ENCODE measurements at places on chromosomes 2 and 18. TPM values are rescaled to one million over a fixed set of nuclear protein-coding genes. Genes with fewer than 3 reads are reported as not detected.

GRCh38 chr2:162282765-162283425 lies 35.6 kb downstream of the IFIH1 start:
- DNase-seq, result no peak

DNA sequence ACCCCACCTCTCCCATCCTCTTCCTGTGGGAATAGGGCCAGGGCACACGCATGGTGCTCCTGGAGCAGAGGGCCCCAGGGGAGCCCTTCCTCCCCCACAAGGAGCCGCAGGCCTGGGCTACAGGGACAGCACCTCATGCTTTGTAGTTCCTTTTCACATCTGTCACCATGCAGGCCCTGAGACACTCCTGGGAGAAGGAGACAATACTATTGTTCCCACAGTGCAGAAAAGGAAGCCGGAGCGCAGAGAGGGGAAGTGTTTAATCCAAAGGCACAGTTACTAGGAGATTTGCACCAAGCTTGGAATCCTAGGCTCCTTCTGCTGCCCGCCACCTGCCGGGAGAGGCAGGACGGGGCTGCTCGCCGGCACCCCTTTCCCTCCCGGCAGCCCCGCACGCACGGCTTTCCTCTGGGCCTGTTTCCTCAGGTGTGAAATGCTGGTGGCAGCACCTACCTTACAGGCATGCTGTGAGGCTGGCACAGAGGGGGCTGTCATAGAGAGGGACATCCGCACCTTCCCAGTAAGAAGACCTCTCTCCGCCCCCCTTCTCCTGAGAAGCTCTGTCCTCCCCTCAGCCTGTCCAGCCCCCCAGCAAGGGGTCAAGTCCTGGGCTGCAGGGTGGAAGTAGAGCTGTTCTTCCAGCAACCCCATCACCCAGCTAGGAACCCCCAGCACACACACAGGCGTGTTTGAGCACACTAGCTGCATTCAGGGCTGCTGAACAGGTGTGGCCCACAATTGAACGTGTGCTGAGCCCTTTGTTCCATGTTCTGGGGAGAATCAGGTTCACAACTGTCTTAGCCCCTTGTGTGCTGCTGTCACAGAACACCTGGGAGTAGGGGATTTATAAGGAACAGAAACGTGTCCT lies 62.6 kb downstream of the SMAD7 start:
- no peak for DNase-seq

- DNase-seq, result peak; percentile 33
These were observed 31.7 kb upstream of the ASAP2 start for GRCh38 chr2:9174771-9175437.

DNA sequence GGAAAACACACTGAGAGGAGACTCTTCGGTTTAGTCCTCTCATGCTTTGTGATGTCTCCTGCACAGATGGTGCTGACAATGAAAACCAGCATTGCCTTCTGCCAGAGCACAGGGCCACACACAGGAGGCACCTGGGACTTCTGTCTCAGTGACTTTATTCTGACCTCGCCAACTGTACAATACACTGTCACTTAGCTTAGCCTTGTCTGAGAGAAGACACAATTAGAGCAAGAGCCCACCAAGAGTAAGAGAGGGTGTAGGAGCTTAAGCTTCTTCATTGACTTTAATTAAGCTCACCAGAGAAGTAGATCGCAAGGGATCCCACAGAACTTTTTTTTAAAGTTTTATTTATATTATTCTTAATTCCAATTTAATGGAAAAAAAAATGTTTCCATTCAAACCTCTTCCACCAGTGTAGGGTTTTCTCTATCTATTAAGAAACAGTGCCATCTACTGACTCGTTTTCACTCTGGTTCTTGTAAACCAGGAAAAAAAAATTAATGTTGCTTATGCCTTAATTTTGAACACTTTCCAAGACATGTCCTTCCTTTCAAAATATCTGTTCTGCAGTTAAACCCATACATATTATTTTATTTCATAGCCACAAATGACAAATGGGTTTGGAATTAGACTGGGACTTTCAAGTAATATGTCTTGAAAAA lies 42.4 kb upstream of the DDX18 start:
- DNase-seq, result no peak

DNA sequence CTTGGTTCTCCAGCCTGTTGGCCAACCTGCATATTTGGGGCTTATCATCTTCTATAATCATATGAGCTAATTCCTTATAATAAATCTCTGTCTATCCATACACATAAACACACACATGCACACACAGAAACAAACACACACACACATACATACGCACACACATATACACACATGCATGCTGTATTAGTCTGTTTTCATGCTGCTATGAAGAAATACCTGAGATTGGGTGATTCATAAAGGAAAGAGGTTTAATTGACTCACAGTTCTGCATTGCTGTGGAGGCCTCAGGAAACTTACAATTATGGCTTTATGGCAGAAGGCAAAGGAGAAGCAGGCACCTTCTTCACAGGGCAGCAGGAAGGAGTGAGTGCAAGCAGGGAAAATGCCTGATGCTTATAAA lies 707.4 kb upstream of the CDH2 start:
- no peak for DNase-seq

DNA sequence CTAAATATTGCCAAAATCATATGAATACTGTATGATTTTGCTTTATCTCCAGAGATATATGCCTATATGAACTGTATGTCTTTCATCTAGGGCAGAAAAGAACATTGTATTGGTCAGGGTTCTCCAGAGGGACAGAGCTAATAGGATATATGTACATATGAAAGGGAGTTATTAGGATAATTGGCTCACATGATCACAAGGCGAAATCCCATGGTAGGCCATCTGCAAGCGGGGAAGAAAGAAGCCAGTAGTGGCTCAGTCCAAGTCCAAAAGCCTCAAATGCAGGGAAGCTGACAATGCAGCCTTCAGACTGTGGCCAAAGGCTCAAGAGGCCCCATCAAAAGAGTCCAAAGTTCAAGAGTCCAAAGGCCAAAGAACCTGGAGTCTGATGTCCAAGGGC lies 209.9 kb downstream of the RNF144A start:
- DNase-seq, result no peak

DNA sequence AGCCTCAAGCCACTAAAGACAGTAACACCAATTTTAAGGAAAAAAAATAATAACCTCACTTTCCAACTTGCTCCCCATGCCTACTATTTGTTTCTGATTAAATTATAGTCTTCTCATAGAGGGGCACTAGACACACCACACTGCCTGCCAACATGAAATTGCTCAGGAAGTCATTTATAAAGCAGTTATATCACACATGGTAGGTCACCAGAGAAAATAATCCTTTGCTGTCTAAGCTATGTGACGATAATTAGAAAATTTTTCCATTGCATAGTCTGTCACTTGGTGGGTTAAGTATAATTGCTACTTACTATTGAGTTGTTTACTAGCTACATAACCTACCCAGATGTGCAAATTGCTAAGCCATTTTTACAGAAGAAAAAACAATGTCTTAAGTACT lies 85.2 kb downstream of the INO80D start:
- DNase-seq, result no peak

DNA sequence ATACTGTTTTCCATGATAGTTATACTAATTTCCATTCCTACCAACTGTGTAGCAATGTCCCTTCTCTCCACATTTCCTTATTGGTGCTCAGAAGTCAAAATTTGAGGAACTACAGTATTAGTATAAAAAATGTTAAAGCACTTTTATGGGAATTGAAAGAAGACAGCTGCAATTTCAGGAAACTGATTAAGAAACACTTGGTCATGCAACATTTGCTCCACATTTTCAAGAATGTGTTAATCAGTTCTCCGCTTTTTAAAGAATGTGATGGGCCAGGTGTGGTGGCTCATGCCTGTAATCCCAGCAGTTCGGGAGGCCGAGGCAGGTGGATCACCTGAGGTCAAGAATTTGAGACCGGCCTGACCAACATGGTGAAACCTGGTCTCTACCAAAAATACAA lies 33.6 kb upstream of the MGAT4A start:
- DNase-seq, result no peak

DNA sequence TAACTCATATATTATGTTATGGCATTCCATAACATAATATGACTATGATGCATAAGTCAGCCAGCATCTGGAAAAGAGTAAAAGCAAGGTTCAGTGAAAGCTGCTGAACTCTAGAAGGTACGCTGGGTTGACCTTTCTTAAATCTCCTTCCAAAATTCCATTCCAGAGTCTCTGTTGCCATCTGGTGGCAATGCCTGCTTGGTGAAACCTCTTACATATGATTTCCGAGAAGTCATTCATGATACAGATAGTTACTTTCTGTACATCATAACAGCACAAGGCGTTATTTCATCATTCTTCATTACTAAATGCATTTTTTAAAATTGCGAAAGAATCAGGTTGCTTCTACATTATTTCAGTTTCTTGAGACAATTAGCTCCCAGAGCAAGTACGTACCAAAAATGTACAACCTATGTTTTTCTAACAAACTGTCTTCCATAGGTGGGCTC lies 7.0 kb upstream of the EPG5 start:
- peak; percentile 65 for DNase-seq

DNA sequence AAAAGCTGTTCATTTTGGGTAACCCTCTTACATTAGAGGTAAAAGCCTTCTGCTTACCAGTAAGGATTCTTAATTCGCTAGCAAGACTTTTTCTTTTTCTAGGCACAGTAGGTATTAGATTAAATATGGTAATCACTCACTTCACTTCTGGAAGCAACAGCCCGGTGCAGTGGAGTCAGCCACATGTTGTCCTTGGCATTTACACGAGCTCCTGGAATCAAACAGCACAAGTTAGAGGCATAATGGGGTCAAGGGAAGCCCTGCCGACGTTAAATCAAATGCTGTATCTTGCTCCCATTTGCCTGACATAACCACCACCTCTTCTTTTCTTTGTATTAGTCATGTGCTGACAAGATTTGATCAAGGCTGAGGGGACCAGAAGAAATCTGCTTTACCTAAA lies 174.1 kb downstream of the ANKRD44 start:
- no peak for DNase-seq

GRCh38 chr2:68643011-68643873 lies at the start of gene PROKR1:
TSS of gene PROKR1 (plus strand) at chr2:68643579. CDS start at chr2:68645822, 2,243 bp downstream.
- DNase-seq, result no peak

GRCh38 chr2:239721531-239721930 lies 303.6 kb downstream of the NDUFA10 start:
- no peak for DNase-seq

DNA sequence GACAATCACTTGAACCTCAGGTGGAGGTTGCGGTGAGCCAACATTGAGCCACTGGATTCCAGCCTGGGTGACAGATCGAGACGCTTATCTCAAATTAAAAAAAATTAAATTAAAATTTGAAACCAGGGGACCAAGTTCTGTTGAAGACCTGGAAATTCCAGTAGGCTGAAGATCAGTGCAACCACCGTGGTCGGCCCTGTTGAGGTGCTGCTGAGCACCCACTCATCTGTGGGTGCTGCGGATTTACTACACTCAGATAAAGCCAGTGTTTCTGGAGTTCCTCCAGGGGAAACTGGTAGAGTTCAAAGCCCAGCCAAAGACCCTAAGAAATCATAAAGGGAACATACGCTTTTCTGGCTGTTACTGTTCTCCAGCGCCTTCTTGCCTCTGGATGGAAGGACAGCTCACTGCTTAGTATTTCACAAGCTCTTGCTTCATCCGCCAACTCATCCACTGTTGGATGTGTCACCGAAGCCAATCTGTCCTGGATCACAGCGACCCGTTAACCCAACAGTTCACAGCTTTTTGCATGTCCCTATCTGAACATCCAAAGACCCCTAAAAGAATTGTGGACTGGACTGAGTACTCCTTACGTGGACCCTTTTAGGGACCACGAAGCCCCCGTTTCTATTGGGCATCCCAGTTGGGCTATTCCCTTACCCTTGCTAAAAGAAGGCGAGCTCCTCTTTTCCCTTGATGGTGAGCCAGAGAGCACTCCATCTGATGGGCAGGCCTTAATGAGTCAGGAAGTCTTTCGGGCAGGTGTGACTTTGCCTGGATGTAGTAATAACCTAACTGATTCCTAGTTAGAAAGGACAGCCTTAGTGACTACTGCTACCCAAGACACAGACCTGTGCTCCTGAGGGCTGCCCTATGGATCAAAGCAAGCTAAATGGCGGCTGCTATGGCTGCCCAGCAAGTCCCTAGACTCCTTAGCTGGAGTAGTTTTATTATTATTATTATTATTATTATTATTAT lies 6.0 kb upstream of the ALPP start:
- DNase-seq, result no peak

DNA sequence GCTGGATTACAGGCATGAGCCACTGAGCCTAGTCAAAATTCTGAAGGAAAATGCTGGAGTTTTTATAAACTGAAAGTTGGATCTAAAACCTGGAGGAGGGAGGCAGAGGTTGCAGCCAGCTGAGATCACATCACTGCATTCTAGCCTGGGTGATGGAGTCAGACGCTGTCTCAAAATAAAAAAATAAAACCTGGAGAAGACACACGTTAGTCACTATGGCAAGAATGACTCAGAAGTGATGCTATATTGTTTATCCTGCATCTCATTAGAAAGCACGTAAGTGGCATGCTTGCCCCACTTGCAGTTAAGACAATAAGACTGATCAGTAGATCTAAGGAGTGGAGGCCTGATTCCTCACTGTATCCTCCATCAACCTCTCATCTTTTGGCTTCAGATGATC lies 106.6 kb upstream of the STON1 start:
- DNase-seq, result peak; percentile 50

DNA sequence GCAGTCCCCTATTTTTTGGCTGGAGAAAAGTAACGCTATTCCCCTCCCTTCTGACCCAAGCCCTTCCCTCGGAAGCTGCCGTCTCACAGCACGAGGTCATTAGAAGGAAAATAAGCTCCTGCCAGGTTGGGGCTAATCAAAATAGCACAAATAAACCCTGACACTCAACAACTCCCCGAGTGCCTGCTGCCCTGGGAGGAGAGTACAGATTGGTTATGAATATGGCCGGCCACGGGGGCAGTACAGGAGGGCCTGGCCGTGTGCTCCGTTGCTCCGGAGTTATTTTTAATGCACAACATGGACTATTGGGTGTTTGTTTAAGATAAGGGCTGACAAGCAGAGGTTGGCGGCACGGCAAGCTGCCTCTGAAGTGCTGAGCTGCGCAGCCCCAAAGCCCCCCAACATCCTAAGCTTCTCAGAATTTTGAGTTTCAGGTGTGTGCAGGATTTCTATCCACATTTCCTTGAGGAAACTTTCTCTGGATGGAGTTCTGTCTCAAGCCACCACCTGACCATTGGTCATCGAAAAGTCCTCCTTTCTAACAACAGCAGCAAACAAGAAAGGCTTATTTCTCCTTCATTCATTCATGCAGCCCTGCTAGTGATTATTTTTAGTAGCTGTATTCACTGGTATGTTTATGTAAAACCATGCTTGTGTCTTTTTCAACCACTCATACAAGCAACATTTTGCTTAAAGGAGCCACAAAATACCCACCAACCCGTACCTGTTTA lies 58.7 kb downstream of the PAX3 start:
- DNase-seq, result no peak

- no peak for DNase-seq
These were observed 157.6 kb downstream of the LRATD1 start for GRCh38 chr2:14790041-14790640.

CYP26B1 gene
- 0.04 TPM for polyA plus RNA-seq

UGT1A9 gene
- not detected for polyA plus RNA-seq

TANC1 gene
- polyA plus RNA-seq, result 28.0 TPM

ALPP gene
- polyA plus RNA-seq, result not detected

DNER gene
- not detected for polyA plus RNA-seq

MRO gene
- polyA plus RNA-seq, result 0.06 TPM

CD8A gene
- polyA plus RNA-seq, result not detected

MOGAT1 gene
- polyA plus RNA-seq, result not detected

HOXD3 gene
- polyA plus RNA-seq, result not detected

ARHGEF33 gene
- 0.36 TPM for polyA plus RNA-seq

KYNU gene
- 4.0 TPM for polyA plus RNA-seq

DSG1 gene
- polyA plus RNA-seq, result not detected

BMP10 gene
- not detected for polyA plus RNA-seq

IHH gene
- polyA plus RNA-seq, result not detected

MC2R gene
- polyA plus RNA-seq, result not detected

XPO1 gene
- 92.6 TPM for polyA plus RNA-seq

FAM228A gene
- 0.07 TPM for polyA plus RNA-seq

BOLL gene
- not detected for polyA plus RNA-seq

All from AG04450 (cell line).